ENCODE measurements at places on chromosomes 3 and 15. TPM values are rescaled to one million over a fixed set of nuclear protein-coding genes. Genes with fewer than 3 reads are reported as not detected.
A peak's percentile ranks its signal among the peaks of the same experiment; 100 is the strongest.

DNA sequence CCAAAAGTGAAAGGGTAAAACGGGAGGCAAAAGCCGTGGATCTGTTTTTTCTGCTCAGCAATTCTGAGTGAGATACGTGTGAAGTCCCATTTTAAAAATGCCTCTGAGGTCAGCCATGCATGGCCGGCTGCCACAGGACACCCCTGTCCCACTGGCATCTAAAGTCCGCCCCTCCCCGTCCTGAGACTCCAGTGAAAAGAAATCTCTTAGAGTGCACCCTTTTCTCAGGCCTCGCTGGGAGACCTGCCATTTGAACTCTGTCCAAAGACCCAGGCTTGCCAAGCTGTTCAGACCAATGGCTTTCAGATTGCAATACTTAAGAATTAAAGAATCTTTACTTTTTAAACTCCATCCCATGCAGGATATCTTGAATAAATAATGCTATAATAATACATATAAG, 61.0 kb upstream of the SLC24A5 start:
- DNase-seq = no peak

GRCh38 chr15:65334586-65335231, 30.2 kb downstream of the RNU5B-1 start:
- DNase-seq = no peak

DNA sequence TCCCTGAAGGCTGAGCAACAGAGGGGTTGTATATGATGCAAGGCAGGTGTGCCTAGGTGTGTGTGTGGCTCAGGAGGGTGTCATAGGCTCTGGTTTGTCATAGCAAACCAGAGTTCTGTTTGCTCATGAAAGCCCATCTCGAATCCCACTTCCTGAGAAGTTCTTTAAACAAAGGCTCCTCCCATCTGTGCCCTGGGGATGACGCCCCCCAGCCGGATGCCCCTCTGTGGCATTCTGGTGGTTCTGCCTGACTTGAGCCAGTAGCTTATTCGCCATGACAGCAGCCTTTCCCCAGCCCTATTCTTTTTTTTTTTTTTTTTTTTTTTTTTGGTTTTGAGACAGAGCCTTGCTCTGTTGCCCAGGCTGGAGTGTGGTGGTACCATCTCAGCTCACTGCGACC, 45.4 kb downstream of the PDIA5 start:
- DNase-seq = no peak

- peak; percentile 9 for DNase-seq
These were observed 177.8 kb downstream of the SERPINI1 start for GRCh38 chr3:167913219-167913835.

DNA sequence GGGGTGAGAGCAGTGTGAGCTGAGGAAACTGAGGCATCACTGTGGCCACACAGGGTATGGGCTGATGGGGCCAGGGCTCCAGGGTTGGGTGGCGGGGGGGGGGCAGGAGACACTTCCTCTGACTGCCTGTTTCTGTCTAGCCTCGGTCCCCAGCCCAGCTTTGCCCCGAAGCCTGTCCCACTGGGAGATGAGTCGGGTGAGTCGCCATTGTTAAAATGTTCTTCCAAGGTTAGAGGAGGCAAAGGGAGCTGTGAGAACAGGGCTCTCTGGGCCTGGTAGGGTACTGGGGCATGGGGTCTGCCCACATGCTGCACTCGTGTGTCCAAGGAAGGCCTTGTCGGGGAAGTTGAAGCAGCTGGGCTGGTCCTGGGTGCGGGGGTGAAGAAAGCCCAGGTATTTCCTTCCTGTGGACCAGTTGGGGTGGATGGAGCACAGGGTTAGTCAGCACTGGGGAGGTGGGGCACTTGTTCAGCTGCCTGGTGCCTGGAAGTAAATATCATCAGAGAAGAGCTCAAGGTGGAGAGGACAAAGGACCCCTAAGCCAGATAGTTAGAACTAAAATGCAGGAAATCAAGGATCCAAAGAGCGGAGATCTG, 8.3 kb upstream of the JMJD7 start:
- DNase-seq = no peak

GRCh38 chr3:173699353-173699752, 301.8 kb downstream of the NLGN1 start:
- no peak for DNase-seq

GPR62 gene
- not detected for total RNA-seq

GRCh38 chr15:57752840-57753239, 46.3 kb downstream of the POLR2M start:
- DNase-seq = no peak

DNA sequence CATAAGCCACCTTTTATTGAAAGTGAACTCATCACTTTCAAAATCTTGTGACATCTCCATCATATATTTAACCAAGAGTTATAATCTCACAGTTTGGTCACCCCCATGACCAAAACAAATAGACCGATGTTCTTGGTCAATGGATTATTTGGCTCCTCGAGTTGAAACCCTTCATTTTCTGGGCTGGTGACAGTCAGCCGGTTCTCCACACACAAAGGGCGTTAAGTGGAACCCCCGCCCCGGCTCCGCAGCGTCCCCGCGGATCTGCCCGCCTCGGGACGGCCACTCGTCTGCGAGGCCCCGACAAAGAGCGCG, 772 bp downstream of the TSPAN3 start:
- DNase-seq = no peak

- DNase-seq = no peak
These were observed 104.5 kb downstream of the FNDC3B start for GRCh38 chr3:172143739-172144497.

SAMMSON gene
- total RNA-seq = not detected

CACNA2D3 gene
- total RNA-seq = 0.15 TPM

GRCh38 chr3:18018491-18019160, 276.2 kb upstream of the TBC1D5 start:
- DNase-seq = no peak

DNA sequence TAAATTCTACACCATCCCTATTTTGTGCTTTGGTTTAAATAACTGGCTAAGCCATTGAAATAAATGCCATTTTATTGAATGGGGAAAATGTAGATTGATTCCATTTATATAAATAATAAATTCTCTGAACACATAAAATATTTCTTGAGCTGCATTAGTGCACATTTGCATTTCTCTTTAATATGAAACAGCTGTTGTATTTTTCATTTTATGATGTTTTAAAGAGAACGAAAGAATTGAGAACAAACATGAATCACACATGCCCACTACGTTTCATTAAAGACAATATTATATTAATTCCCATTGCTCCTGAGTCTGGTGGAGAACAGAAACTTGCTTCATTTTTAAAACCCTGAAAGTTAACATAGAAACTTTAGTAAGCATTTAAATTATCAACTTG, 235.7 kb upstream of the CFAP20DC start:
- DNase-seq = no peak

DNA sequence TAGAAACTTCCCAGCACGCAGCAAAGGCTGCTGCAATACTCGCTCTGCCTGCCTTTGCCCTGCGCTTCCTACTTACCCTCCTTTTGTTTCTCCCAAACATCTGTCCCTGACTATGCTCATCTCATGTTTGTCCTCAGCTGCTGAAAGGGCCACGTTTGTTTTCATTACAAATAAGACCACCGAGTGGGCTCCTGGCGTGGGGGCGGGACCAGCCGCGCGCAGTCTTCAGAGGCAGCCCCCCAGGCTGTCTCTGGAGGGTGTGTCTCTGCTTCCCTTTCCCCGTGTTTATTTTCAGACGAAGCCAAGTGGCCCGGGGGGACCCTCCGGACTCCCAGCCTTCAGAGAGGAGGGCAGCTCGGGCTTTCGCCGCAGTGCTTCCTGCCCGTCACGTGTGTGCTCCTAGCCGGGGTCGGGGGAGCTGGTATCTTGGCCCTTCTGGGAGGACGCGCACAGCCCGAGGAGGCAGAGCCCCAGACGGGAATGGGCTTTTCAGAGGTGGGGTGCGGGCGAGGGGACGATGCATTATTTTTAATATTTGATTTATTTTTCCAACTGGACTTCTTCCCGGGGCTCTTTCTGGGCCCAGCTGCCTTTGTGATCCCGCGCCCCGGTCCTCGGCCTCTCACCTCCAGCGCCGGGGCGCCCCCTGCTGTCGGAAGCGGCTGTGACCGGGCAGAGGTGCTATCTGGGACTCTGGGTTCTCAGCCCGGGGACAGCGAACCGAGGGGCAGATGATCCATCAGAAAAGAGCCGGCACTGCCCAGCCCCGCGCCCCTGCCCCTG, 70.0 kb upstream of the CGNL1 start:
- peak; percentile 93 for DNase-seq

CD200R1L gene
- not detected for total RNA-seq

MYRIP gene
- total RNA-seq = not detected

GRCh38 chr3:121482660-121483059, 63.1 kb downstream of the POLQ start:
- DNase-seq = no peak

DNA sequence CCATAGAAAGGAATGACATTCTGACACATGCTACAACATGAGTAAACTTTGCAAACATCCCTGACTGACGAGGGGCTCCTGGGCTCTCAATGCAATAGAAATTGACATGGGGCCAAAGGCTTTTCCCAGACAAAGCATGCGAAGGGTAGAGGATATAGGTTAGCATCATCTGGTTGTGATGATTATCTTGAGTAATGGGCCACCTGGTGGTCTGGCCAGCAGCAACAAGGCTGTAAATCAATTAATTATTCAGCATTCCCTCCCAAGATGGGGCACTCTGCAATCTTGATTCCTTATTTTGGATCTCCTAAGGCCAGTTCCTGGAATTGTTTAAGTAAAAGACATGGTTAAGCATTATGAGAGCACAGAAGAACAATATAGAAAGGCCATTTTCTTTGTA, 99.2 kb downstream of the AGBL1 start:
- DNase-seq = peak; percentile 6

CISH gene
- total RNA-seq = 8.4 TPM

DNA sequence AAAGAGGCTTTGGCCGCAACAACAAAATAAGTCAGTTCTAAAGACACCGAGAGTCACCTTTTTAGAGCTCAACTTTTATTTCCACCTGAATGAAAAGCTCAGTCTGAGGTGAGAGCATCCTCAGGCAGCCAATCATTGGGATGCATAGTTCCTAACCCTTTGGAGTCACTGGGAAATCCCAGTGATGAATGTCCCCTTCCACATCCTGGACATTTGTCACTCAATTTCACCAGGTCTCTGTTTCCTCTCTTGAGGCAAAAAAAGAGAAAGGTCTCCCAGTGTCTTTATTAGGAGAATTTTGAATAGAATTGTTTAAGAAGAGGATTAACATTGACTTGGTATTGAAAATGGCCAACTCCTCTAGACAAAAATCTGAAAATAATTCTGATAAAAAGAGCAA, 137.5 kb upstream of the SPRED1 start:
- no peak for DNase-seq

DNA sequence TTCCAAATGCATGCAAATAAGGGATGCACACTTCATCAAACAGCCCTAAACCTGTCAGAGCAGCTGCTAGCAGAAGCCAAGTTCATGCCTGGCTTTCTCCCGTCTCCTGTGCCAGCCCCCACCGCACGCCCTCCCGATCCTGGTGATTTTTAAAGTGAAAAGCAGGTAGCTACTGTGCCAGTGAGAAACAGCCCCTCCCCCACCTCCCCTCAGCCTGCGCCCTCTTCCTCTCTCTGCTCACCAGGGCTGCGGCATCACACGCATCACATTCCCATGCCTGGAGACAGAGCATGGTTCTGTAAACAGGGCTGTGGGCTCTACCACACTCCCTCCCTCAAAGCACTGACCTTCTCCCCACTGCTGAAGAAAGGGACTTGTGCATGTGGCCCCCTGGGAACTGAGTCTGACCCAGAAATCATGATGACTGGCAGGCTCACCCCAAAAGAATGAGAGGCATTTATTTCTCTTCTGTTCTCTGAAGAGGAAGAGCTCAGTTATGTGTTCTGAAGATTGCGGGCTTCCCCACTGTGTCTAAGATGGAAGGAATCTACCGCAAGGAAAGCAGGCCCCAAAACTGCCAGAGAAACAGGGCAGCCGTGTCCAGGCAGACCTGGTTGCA, 14.5 kb upstream of the SLC6A1 start:
- no peak for DNase-seq

- peak; percentile 23 for DNase-seq
These were observed 81.9 kb upstream of the PTX3 start for GRCh38 chr3:157354722-157355121.

DNA sequence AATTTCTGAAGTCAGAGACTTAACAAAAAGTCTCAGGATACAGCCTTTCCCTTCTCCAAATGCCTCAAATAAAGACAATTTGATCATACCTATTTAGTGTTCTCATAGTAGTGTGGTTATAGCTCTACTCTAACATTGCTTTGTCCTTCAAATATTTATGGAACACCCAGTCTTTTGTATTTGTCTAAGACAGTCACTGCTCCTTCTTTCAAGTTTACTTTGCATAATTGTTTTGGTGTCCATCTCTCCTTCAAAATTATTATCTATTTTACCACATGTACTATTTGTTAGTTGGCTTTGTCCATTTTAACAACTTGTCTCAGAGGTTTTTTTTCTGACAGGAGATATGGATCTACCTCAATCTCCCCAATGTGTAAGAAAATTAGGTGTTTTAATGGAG, 118.8 kb downstream of the UNC13C start:
- DNase-seq = no peak

DNA sequence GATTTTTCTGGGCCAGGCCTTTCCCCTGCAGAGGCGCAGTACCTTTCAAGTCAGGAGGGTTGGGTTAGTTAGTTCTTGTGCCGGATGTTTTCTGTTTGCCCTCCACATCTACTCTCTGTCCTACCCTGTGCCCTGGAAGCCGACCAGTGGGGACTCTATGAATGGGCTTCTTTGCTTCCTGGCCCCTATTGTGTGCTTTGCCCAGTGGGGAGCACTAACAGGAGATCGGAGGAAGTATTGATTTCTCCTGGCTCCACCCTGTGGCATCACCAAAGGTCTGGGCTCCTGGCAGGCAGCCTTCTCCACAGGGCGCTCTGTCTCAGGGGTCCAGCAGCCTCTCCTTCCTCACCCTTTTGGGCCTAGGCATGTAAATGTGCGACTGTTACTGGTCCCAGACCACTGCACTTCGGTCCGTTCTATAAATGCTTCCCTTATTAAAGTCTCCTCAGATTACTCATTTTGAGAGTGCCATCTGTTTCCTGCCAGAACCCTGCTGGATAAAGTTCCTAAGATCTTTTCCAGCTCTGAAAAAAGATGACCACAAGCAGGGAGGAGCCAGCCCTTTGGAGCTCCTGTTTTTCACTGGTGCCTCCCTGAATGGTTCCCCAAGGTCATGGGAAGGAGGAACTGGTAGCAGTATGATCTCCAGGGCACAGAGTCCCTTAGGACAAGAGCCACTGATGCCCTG, 44.5 kb downstream of the CTDSPL start:
- peak; percentile 51 for DNase-seq

DNA sequence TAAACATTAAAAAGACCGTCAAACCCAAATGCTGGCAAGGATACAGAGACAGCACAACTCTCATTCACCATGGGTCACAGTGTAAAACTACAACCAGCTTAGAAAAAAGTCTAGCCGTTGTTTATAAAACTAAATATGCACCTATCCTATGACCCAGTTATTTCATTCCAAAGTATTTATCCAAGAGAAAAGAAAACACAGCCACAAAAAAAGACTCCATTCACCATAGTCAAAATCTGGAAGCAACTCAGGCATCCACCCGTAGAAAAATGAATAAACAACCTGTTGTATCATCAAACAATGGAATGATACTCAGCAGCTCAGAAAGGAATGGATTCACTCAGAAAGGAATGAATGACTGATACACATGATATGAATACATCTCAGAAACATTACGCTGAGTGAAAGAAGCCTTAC, 28.6 kb downstream of the PLD1 start:
- no peak for DNase-seq

- DNase-seq = no peak
These were observed 287.3 kb downstream of the XXYLT1 start for GRCh38 chr3:194983620-194984019.
